ENCODE measurements at places on chromosomes 5 and 9.

DNA sequence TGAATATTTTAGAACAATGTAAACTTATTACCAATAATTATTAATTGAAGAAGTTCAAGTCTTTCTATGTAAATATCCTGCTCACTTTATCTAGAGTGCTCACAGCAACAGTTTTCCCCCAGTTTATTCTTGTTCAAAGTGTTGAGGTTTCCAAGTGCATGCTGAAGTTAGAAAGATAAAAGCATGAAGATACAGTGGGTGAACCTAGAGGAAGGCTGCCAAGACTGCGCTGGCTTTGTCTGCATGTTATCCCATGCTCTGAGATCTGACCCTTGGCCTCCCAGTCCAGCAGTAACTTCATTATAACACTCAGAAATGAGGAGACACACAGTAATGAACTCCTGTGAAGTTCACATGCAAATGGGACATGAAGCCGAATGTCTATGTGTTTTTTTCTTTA, 76.0 kb upstream of the PIP5K1B start:
- DNase-seq = no peak

DNA sequence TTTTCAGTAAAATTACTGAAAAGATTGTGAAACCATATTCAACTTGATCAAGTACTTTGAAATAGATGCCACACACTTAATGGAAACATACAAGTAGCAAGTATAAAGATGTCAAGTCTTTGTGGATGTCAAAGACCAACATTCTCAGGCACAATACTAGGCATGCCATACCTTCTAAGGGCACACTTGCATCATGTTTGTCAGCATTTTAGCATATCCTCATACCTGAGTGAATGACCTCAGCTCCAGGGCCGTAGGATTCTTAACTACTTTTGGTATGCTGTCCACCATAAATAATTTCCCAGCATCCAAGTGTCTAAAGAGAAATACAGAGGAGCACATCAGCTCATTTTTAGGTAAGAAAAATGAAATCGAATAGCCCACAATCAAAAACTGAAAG, 86.4 kb downstream of the FREM1 start:
- no peak for DNase-seq

GRCh38 chr5:170219615-170220014, 13.2 kb upstream of the C5orf58 start:
- no peak for DNase-seq

GRCh38 chr5:10233505-10233904, 16.2 kb downstream of the ATPSCKMT start:
- DNase-seq = peak; percentile 48

DNA sequence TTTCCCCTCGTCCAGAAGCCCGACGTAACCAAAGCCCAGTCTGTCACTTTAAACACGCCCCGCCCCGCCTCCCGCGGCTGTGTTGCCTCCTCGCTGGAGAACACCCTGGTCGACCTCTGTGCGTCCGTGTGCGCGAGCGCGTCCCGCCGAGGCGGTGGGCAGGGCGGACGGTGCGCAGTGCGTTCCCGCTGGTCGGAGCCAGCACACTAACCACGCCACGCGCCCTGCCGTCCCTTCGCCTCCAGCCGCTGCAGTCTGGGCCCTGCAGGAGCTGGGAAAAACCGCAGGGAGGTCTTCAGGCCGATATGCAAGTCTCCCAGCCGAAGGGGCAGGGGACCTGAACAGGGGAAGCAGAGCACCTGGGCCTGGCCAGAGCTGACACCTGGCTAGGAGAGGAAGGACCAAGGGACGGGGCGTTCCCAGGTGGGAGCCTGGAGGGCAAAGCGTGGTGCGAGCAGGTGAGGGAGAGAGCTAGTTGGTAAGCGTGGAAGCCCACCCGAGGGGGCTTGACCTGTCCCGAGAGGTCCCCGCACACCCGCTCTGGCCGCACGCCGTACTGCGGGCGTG, 1.3 kb upstream of the PHPT1 start:
- peak; percentile 85 for DNase-seq

- DNase-seq = no peak
Measured at GRCh38 chr5:10863763-10864383, 102.8 kb upstream of the DAP start.
